NCI-H446 (cell line): ENCODE measurements at places on chromosomes 6 and 20.

- no peak for DNase-seq
These were observed 119.3 kb downstream of the JPH2 start for GRCh38 chr20:44067650-44068081.

DNA sequence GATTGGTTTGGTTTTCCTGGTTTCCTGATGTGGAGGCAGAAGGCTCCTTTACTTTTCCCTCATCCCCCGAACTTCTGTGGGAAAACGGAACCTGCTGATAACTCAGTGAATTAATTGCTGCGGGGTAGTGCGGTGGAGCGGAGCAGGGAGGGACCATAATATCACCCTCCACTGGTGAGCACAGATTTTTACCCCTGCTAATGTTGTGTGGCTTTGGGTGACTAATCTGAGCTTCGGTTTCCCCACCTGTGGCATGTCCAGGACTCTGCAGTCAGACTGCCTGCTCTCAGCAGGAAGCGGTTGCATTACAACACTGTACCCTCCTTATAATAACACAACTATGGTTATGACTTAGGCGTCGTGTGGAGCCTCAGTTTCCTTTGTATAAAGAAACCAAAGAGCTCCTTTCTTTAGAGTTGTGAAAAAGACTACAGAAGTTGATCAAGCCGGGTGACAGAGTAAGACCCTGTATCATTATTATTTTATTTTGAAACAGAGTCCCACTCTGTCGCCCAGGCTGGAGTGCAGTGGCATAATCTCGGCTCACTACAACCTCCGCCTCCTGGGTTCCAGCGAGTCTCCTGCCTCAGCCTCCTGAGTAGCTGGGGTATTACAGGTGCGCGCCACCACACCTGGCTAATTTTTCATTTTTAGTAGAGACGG is 2.2 kb upstream of the ID1 start:
- DNase-seq = no peak

DNA sequence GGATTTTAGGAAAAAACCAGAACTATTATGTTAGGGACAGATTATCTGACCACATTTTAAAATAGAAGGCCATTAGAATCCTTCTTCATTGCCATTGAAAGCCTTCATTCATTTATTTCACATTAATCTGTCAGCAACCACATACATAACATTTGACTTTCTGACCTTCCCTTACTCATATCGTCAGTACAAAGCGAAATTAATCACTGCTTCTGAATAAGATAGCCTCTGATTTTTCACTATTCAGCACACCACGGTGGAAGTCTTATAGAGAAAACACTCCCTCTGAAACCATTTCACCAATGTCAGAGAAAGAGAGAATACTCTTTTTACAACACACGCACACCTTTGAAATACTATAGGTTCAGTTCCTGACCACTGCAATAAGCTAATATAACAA is 442.5 kb upstream of the ID4 start:
- no peak for DNase-seq

GRCh38 chr20:11376420-11376819 is 541.3 kb upstream of the BTBD3 start:
- DNase-seq = no peak

DNA sequence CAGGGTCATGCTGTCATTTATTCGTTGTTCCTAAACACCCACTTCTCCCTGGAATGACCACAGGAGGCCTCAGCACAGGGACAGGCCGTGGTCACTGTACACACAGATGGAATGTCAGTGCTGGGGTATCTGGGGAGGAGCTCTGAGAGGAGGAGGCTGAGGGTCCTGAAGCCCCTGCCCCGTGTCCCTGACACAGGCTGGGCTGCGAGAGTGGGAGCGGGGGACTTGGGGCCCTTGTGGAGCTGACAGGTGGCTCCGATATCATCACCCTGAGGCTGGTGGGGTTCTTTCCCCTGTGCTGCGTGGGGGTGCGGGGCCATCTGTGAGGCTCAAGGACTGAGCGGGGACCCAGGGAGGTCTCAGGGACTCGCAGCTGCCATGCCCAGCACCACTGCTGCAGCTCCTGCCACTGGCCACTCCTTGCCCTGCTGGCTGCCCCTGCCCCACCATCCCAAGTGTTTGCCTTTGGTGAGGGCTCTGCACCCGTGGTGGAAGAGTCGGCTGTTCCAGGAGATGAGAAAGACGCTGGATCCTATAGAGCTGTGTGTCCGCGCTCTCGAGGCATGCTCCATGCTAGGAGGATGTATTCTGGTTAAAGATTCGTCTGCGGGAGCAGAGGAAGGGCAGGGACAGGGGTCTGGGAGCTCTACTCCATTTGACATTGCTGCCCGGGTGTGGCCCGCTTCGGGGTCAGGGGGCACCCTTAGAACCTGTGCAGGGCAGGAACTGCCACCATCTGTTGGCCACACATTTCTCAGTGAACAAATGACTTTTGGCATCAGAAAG is 18.9 kb downstream of the NPEPL1 start:
- no peak for DNase-seq

GRCh38 chr20:58514321-58515232 is 622 bp downstream of the APCDD1L start:
- DNase-seq = no peak
